ENCODE measurements at places on chromosomes 7 and 10.

- peak; percentile 10 for DNase-seq
Observed at GRCh38 chr7:105644937-105645336, 63.6 kb upstream of the EFCAB10 start.

DNA sequence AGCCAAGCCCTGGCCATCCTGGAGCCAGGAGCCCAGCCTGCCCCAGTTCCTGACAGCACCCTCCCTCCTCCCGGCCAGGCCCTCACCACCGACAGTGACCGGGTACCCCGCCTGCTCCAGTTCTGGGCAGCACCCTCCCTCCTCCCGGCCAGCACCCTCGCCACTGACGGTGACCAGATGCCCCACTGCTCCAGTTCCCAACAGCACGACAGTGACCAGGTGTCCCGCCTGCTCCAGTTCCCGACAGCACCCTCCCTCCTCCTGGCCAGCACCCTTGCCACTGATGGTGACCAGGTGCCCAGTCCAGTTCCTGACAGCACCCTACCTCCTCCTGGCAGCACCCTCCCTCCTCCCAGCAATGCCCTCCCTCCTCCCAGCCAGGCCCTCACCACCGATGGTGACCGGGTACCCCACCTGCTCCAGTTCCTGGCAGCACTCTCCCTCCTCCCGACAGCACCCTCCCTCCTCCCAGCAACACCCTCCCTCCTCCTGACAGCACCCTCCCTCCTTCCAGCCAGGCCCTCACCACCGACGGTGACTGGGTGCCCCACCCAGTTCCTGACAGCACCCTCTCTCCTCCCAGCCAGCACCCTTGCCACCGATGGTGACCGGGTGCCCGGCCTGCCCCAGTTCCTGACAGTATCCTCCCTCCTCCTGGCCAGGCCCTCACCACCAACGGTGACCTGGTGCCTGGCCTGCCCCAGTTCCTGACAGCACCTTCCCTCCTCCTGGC lies 40.3 kb downstream of the VIPR2 start:
- no peak for DNase-seq

- DNase-seq = no peak
Observed at GRCh38 chr7:10266976-10267375, 706.7 kb upstream of the PHF14 start.

DNA sequence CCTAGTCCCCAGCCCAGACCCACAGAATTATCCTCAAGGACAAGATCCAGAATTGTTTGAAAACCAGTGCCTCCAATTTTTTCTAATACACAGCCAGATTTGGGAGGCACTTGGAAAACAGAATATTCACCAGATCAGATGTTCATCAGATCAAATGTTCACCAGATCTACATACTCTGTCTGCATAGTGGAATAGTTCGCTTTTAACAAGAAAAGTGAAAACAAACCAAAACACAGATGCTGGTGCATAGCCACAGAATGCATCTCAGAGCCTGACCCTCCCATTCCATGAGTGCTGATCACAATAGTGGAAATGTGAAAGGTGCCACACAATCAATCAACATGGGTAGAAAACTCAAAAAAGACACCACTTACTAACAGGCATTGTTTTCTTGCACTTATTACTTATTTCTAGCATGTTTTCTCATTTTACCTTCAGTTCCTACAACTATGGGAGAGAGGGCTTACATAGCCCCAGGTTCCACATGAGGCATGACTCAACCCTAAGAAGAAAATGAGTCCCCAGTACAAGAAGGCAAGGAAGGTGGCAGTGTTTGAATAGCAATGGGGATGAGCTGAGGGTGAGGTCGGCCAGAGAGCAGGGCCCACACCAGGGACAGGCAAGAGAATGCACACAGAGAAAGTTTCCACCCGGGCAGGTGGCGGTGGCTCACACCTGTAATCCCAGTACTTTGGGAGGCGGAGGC lies 432.7 kb upstream of the NFE2L3 start:
- no peak for DNase-seq

DNA sequence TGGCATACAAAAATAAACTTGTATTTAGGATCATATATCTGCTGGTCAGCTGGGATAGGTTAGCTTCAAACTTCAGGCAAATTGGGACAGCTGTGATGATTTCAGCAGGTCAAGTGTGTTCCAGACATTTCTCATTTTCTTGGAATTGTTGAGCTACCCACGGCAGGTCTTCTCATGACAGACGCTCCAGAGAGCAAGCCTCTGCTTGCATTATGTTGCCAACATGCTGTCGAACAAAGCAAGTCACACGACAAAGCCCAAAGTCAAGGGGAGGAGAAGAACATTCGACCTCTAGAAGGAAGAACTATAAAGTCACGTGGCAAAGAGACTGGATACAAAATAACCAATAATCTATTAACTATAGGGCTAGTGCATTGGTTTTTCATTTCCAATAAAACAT lies 103.5 kb downstream of the RAB18 start:
- no peak for DNase-seq

GRCh38 chr7:20214921-20215669 lies 2.1 kb downstream of the MACC1 start:
- DNase-seq = no peak

GRCh38 chr7:63045575-63045974 lies 953.1 kb upstream of the ZNF722 start:
- DNase-seq = no peak

GRCh38 chr7:104978460-104978859 lies 35.5 kb upstream of the KMT2E start:
- peak; percentile 64 for DNase-seq

- no peak for DNase-seq
Observed at GRCh38 chr10:104413528-104413927, 59.9 kb downstream of the CFAP58 start.

Data from fibroblast of gingiva (primary cell).